ENCODE measurements at places on chromosomes 13 and 19.

- DNase-seq, result no peak
These were observed 1.0 kb upstream of the FXYD7 start for GRCh38 chr19:35141837-35142605.

GRCh38 chr19:34275705-34276104, 21.4 kb downstream of the GARRE1 start:
- no peak for DNase-seq

GRCh38 chr13:32863596-32863995, 152.6 kb upstream of the KL start:
- DNase-seq, result no peak

- DNase-seq, result no peak
These were observed 166.4 kb downstream of the KATNAL1 start for GRCh38 chr13:30140973-30141372.

GRCh38 chr13:26019881-26020870, 31.6 kb downstream of the SHISA2 start:
- DNase-seq, result no peak

GRCh38 chr19:50646074-50646807, 3.0 kb upstream of the C19orf81 start:
- DNase-seq, result no peak

- no peak for DNase-seq
These were observed 22.8 kb downstream of the SUGP2 start for GRCh38 chr19:19010551-19010950.

GRCh38 chr13:94346261-94347019, 133.0 kb downstream of the DCT start:
- no peak for DNase-seq

DNA sequence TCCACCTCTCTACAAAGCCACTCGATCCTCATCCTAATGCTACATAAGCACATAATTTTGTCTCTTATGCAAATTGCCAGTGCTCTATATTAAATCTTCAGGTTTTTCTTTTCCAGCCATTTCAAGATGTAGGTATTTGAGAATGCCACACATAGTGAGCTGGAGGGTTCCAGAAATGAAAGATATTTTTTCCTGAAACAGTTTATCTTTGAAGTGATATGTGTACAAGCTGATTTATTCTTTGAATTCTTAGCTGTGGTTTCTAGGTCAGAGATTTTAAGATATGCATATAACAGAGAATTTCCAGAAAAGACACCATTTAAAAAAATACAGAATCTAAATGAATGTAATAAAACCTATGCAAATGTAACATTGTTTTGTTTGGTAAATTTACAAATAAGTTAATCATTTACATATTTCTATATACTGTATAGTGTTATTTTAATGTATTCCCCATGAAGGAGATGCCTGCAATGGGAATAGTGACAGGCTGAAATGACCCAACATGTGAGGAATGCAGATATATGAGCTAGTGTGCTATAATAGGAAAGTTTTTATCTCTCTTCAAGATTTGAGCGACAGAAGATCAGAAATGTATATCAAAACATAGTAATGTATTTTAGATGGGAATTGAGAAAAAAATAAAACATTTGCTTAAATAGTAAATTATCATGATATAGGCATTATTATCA, 570.2 kb downstream of the SLITRK1 start:
- no peak for DNase-seq

DNA sequence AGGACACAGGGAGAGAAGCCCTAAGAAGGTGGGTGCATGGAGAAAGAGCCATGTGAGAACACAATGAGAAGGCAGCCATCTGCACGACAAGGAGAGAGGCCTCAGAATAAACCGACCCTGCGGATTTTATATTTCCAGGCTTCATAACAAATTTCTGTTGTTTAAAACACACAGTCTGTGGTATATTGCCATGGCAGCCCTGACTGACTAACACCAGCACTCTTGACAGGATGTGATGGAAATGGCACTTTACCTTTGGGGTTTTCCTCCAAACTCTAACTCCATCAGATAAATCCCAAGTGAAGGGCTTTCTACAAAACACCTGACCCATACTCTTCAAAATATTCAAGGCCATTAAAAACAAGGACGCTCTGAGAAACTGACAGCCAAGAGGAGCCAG, 13.2 kb upstream of the MED4 start:
- no peak for DNase-seq

DNA sequence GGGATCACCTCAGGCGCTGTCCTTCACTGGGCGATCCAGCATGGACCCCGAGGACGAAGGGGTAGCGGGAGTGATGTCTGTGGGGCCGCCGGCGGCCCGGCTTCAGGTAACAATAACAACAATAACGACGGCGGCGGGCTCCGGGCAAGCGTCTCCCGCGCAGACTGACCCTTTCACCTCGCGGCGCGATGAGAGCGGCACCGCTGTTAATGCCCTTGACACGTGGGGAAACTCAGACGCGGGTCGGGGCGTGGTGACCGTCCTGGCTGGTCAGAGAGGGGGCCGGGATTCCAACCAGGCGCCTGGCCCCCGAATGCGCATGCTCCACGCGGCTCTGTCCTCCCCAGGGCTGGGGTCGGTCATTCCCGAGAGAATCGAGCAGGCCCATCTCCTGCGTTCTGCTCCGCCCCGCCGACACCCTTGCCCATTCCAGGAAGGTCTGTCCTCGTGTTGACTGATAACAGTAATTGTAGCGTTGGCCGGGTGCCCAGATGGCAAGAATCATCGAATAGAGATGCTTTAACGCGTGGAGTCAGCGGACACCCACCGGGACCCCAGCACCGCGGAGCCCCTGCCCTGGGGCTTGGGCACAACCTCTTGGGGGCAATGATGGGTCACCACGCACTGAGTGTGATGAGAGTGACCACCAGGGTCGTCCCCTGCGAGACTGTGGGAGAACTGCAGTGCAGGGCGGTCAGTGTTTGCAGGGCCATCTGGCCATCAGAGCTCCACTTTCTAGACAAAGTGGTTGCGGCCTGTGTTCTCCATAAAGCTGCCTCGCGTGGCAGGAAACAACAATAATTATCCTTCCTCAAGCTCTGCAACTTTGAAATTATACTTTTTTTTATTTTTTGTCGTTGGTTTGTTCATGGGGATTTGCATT, 528 bp downstream of the ZNF8 start:
- DNase-seq, result peak; percentile 55

DNA sequence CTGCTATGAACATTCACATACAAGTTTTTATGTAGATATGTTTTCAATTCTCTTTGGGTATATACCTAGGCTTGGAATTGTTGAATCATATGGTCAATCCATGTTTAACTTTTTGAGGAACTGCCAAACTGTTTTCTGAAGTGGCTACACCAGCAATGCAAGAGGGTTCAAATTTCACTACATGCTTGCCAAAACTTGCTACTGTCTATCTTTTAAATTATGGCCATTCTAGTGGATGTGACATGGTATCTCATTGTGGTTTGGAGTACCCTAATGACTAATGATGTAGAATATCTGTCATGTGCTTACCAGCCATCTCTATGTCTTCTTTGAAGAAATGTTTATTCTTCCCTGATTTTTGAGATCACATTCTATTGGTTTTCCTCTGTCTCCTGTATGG, 860.3 kb downstream of the DIAPH3 start:
- DNase-seq, result no peak

DNA sequence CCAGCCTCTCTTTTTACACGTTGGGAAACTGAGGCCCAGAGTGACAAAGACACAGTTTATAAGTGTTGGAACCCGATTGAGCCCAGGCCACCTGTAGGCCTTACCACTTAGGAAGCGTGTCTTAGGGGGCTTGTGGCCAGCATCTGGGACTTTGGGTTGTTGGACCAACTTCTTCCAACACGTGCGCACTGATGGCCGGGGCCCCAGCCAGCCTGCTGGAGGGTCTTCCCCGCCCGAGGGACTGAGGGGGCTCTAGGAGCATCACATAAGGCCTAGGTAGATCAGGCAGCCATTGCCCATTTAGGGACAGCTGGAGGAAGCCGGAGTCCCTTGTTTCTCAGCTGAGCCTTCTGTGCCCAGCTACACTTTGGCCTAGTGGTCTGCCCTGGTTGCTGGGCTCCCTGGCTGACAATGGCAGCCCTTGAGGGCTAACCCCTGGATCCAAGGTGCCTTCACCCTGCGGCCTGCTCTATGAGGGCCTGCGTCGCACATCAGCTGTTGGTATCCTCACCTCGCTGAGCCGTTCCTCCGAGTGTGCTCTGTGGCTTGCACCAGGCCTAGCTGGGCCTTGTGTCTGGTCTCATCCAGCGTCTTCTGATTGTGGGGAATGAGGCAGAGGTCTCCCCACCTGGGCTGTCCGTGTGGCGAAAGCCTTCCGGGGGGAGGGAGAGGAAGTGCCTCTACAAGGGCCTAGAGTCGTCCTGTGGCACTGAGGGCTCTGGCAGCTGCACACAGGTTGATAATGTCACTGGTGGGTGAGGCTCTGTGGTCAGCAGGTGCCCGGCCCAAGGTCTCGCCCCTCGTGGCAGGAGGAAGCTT, 1.2 kb downstream of the RAB11B start:
- DNase-seq, result no peak

DNA sequence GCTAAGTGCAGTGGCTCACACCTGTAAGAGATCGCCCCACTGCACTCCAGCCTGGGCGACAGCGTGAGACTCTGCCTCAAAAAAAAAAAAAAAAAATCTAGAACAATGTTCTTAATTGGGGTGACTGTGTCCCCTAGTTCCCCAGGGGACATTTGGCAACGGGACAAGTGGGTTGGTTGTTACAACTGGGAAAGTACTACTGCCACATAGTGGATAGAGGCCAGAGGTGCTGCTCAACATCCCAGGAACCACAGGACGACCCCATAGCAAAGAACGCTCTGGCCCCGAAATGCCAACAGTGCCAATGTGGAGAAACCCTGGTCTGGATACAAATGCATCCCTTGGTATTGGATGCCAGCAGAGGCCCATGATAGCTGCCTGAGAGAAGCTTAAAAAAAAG, 11.8 kb downstream of the NLRP12 start:
- DNase-seq, result no peak

GRCh38 chr13:113144255-113144629, 14.2 kb upstream of the PROZ start:
- DNase-seq, result no peak

DNA sequence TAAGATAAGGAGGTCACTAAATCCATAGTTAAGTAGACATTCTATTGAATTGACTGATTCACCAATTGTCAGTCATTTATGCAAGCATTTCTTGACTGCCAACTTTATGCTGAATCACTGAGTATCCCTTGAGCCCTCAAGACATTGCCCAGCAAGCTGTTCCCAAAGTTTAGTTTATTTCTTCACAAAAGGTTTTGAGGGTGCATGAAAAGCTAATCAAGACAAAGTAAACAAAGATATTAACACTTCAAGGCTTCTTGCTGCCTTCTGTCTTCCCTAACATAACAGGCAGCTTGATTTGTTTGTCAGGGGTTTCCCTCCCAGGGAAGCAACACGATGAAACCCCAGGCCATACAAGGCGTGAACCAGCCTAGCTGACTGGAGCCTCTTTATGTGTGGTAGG, 374.4 kb downstream of the SPRY2 start:
- no peak for DNase-seq

- DNase-seq, result no peak
These were observed 561 bp upstream of the GJA3 start for GRCh38 chr13:20161275-20161950.

- no peak for DNase-seq
These were observed 1189.2 kb downstream of the EFNB2 start for GRCh38 chr13:105346141-105346775.

DNA sequence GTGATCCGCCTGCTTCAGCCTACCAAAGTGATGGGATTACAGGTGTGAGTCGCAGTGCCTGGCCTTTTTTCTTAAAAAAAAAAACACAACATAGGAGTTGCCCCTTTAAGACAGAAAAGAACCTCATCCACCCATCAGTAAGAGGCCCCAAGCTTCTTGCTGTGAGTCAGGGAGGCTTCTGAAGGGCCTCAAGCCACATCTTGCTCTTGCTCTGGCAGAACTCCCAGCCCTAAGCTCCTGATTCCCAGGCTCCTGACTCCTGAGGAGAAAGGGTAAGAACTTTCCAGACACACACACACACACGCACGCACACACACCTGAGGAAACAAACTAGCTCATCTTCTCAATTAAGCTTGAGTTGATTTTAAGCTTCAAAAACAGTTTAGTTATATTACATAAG, 6.9 kb downstream of the ETFB start:
- DNase-seq, result no peak

DNA sequence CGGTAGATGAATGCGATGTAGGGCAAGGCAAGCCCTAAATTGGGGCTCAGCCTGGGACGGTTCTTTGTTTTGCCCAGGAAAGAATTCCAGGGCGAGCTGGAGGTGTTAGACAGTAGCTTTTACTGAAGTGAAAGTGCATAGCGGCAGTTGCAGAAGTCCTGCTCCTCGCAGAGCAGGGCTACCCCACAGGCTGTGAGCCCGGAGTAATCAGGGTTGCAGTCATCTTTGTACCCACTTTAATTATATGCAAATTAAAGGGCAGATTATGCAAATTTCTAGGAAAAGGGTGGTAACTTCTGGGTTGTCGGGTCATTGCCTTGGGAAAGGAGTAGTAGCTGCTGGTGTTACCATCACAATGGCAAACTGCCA, 30.5 kb downstream of the VAV1 start:
- DNase-seq, result no peak

- no peak for DNase-seq
These were observed 2.7 kb upstream of the C3 start for GRCh38 chr19:6723108-6723618.

DNA sequence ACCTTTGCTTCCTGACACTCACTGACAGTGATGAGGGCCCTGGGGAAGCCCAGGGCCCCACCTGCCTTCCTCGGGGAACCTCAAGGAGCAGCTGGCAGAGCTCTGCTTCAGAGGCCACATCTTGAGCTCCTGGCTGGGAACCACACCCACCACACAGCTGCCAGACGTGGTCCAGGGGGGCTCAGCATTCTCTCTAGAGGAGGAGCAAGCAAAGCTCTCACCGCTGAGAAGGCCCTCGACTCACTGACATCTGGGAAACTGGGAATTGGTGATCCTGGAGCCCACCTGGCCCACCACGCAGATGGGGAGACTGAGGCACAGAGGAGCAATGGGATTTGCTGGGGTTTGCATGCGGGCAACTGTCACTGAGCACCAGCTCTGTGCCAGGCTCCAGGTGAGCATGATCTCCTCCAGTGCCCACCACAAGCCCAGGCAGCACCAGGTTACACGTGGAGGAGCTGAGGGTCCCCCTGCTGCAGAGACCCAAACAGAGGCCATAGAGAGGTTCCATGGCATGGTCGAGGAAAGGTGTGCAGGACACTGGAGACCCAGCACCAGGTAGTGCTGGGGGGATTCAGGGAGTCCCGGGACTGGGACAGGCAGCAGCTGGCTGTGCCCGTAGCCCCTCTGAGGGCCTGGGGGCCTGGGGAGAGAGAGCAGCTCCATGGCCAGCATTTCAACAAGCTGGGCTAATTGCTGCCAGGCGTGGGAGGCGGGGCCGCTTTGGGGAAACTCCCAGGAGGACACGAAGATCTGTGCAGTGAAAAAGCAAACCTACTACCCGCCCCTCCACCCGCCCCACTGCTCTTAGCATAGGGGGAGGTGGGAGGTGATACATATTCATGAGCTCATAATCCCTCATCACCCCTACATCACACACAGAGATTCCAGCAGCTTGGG, 33.4 kb downstream of the PEPD start:
- no peak for DNase-seq

DNA sequence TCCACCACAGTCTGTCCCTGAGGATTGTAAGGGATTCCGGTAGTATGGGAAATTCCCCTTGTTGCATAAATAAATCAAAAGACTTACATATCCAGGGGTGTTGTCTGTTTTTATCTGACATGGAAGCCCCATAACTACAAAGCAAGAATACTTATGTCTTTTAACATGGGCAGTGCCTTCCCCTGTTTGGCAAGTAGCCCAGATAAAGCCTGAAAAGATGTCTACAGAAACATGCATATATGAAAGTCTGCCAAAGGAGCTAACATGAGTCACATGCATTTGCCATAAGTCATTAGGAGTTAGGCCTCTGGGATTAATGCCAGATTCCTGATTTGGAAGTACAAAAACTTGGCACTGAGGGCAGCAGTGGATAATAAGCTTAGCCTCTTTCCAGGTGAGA, 62.1 kb downstream of the ZNF737 start:
- no peak for DNase-seq
